ENCODE measurements at places on chromosomes 4 and X. TPM values are rescaled to one million over a fixed set of nuclear protein-coding genes. Genes with fewer than 3 reads are reported as not detected.

Gene HMGB3
- 41.6 TPM for total RNA-seq

Gene TRAM1L1
- total RNA-seq = 0.57 TPM

Gene AMBN
- not detected for total RNA-seq

Gene ADGRL3
- not detected for total RNA-seq

Gene ADGRG4
- under 0.01 TPM for total RNA-seq

Gene SUPT20HL2
- total RNA-seq = not detected

Gene CT45A10
- total RNA-seq = not detected

Data from thoracic aorta endothelial cell (primary cell).